ENCODE measurements at places on chromosomes 13 and 19.

GRCh38 chr19:45150751-45151281, 10.0 kb downstream of the NKPD1 start:
- no peak for DNase-seq

- DNase-seq = peak; percentile 28
These were observed 166.2 kb downstream of the SLITRK1 start for GRCh38 chr13:83716121-83716520.

- no peak for DNase-seq
These were observed 15.8 kb downstream of the NFIX start for GRCh38 chr19:13010992-13011652.

DNA sequence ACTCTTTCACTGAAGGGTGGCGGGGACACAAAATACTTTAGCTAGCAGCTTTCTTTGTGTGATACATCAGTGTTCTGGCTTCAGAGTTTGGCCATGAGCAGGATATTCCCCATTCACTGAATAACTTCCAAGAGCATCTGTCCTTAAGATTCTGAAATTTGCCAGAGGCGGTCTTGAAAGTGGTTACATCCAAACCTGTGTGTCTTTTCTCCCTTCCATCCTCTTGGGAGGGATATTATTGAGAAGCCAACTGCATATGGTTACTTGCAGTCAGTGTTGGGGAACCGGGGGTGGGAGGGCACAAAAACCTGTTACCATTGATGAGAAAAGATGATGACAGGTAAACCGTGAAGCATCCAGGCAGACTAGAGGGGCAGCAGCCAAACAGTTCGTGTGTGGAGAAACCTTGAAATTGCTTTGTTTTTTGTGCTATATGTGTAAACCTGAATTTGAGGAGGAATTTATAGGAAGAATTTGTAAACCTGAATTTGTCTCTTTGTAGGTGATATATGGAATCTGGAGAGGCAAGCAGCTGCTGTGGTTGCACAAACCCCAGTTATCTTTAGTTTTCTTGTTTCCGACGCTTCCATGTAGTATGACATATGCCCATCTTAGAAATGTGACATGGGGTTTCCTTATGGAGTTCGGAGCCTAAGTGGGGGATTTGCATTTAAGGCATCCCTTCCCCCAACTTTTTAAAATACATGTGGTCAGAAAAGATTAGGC, 104.8 kb downstream of the WDFY2 start:
- DNase-seq = no peak

GRCh38 chr13:109668433-109669233, 117.8 kb downstream of the IRS2 start:
- DNase-seq = no peak

- DNase-seq = no peak
These were observed 702 bp downstream of the PTH2 start for GRCh38 chr19:49422407-49423070.

- no peak for DNase-seq
These were observed 566 bp upstream of the CCDC97 start for GRCh38 chr19:41309180-41310032.

- no peak for DNase-seq
These were observed 14.1 kb downstream of the POU4F1 start for GRCh38 chr13:78589206-78589605.

- no peak for DNase-seq
These were observed 364.5 kb downstream of the GPC5 start for GRCh38 chr13:91762957-91763356.

- DNase-seq = peak; percentile 93
These were observed 1051.5 kb downstream of the DIAPH3 start for GRCh38 chr13:59112221-59112718.

- no peak for DNase-seq
These were observed 98.1 kb downstream of the KCTD15 start for GRCh38 chr19:33894787-33895186.

DNA sequence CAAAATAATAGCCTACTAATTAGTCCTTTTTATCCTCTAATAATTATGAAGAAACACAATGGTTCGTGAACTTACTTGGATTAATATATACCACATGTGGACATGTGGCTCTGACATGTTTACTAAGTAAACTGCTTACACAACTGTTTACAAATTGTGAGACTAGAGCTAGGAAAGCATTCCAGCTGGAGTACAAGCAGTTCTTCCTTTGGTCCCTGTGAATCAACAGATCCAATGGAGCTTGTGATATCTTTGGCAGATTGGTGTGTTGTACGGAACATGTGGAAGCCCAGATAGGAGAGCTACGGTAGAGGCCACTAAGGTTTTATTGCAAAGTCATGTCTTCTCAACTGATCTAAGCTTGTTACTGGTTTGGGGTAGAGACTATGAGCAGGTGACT, 145.5 kb upstream of the SPRY2 start:
- DNase-seq = no peak

GRCh38 chr19:2059422-2060201, 8.6 kb upstream of the MKNK2 start:
- no peak for DNase-seq

DNA sequence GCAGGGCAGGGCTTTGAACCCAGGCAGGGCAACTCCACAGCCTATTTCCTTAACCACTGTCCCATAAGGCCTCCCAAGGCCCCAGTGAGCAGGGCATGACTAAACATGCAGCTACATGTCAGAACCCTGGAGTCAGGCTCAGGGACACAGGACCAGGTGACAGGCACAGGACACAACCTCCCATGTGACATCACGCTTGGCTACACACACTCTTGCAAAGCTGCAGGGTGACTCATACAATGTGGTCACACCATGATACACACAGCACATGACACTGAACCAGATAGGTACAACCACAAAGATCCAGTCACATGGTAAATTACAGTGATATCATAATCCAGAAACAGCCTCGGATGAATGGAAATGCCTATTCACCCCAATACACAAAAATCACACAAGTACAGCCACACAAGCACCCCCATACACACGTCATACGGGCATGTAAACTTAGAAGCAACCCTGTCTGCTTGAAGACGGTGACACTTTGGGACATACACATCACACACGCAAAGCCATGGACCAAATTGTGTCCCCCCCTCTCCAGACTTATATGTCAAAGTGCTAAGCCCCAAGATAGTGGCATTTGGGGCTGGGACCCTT, 14.5 kb downstream of the KLK4 start:
- no peak for DNase-seq

- no peak for DNase-seq
These were observed 88.2 kb upstream of the MBNL2 start for GRCh38 chr13:97133955-97134354.

DNA sequence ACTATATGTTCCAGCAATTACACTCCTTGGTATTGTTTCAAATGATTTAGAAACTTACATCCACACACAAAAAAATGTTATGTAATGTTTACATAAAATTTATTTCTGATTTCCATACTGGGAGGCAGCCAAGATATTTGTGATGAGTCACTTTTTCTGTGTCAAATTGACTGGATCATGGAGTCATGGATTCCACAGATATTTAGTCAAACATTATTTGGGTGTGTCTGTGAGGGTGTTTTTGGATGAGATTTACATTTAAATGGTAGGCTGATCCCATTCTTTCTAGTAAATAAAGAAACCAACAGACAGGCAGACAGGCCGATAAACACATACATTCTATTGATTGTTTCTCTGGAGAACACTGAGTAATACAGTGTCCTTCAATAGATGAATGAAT, 562.8 kb downstream of the SLITRK6 start:
- peak; percentile 52 for DNase-seq

DNA sequence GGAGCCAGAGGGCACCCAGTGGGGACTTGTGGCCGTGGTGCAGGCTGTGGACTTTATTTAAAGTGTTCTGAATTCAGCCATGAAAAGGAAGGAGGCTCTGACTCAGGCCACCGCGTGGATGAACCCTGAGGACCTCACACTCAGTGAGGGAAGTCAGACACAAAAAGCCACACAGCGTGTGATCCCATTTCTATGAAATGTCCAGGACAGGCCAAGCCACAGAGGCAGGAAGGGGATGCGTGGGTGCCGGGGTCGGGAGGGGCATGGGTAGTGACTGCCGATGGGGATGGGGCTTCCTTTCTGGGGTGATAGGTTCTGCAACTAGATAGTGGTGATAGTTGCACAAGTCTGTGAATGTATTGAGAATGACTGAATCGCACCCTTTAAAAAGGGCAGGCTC, 8.7 kb upstream of the ZBTB7A start:
- DNase-seq = no peak

DNA sequence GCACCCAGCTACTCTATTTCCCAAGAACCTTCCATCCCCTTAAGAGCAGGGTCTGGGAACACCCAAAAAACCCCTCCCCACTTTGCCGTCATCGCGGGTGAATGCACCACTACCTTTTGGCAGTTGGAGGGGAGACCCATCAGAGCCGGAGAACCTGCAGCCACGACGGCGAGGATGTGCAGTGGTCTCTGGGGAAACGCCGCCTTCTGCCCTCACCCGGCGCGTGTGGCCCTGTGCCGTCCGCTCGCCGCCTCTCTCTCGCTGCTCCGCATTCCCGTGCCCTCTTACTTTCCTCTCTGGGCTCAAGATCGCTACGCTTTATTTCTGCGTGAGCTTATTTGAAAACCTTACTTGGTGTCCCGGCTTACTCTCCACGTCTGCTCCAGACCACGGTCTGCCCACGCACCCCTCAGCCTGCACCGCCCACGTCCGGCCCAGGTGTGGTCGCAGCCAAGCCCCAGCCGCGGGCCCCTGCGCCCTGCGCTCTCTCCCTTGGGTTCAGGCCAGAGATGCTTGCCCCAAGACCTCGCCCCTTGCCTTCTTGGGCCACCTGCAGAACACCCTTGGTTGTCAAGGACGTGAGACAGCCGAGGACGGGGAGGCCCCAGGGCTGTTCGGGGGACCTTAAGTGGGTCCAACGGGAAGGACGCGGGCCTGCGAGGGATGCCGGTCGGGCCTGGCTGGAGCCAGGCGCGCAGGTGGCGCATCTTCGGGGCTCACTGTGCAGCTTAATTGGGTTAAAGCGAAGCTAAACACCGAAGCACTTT, 2.0 kb upstream of the MAB21L1 start:
- DNase-seq = no peak

GRCh38 chr13:42747399-42747873, 33.9 kb upstream of the FAM216B start:
- DNase-seq = peak; percentile 62

DNA sequence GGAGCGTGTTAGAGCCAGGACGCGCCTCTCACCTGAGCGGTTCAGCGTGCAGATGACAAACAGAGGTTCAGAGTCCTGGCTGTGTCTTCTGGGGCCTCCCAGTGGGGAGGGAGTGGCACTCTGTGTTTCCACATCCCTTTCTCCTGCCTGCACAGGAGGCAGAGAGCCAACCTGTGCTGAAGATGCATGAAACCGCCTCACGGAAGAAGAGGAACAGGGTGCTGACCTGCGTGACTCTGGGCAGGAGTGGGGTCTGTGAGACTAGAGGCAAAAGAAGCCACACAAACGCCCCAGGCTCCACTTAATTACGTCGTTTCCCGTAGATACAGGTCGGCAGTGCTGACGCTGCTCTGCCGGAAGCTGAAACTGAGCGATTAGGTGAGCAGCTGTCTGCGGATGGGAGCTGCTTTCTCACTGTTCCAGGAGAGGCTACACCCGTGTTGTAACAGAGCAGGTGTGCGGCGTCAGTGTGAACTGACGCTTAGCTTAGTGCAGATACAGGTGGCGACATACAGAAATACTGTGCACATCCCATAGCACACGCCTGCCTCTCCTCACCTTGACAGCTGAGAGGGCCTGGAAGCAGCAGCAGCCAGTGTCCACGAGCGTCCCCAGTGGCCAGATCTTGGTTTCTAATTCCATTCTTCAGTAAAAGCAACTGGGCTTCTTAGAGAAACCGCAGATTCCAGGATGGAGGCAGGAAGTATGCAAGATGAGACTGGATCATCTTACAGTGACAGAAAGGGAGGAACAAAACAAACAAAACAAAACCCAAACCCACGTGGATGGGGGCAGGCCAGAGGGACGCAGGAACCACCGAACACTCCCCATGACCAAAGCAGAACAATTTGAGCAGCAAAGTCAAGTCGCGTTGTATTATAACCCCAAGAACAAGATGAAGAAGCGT, 37.7 kb upstream of the MCF2L start:
- peak; percentile 28 for DNase-seq

DNA sequence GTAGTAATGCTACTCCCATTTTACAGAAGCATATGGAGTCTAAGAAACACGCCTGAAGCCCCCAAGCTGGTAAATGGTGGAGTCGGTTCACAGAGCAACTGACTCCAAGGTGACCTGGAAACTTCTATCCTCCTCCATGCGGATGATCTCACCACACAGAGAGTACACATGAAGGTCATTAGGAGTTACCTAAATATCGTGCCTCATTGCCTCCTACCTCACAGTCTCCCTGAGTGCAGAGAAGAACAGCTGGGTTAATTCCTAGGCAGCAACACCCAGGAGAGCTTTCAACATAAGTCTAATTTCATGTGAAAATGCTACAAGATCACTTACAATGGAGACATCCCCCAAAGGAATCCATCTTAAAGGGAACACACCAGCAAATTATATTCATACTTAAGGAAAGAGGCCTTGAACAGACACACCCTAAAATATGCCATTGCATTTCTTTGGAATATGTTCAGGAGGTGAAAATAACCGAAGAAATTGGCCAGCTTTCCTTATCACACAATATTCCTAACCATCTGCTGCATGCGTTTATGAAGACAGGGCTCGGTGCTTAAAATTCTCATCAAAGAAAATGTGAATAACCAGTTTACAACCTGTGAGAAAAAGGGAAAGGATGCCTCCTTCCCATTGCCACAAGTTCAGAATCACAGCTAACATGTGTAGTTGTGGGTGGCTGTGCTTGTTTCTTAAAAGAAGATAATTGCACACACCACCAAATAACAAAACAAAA, 203.6 kb upstream of the NBEA start:
- DNase-seq = no peak

DNA sequence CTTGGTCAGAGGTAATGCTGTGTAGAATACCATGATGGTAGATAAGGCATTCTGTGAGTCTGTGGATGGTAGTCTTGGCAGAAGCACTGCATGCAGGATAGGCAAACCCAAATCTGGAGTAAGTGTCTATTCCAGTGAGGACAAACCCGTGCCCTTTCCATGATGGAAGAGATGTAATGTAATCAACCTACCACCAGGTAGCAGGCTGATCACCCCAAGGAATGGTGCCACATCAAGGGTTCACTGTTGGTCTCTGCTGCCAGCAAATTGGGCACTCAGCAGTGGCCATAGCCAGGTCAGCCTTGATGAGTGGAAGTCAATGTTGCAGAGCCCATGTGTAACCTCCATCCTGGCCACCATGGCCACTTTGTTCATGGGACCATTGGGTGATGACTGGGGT, 155.0 kb downstream of the RAP2A start:
- no peak for DNase-seq

DNA sequence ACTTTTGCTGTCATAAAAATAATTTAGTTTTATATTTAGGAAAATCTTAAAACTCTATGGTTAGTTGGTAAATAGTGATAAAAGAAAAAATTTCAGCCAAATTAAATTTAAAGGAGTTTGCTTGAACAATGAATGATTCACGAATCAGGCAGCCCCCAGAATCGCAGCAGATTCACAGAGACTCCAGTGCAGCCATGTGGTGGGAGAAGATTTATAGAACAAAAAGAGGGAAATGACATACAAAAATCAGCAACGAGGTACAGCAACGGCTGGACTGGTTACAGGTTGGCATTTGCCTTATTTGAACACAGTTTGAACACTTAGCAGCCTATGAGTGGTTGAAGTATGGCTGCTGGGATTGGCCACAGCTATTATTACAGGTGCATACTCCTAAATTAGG, 96.4 kb upstream of the MYCBP2 start:
- no peak for DNase-seq

Data from fibroblast of skin of left biceps (primary cell).